ENCODE measurements at places on chromosomes 7 and 10. TPM values are rescaled to one million over a fixed set of nuclear protein-coding genes. Genes with fewer than 3 reads are reported as not detected.

The TMEM229A gene
- total RNA-seq: 0.23 TPM

The KIAA1549 gene
- 0.35 TPM for total RNA-seq

The CALD1 gene
- total RNA-seq: 510 TPM

The AKR1C8 gene
- total RNA-seq: not detected

All from smooth muscle cell of the coronary artery (primary cell).